ENCODE measurements at places on chromosomes 6 and 20.

- no peak for DNase-seq
Observed at GRCh38 chr20:18256440-18257090, 31.8 kb upstream of the ZNF133 start.

- DNase-seq = peak; percentile 29
Observed at GRCh38 chr6:13405961-13406477, 77.7 kb upstream of the TBC1D7 start.

- no peak for DNase-seq
Observed at GRCh38 chr6:111030008-111031007, 48.5 kb downstream of the RPF2 start.

GRCh38 chr6:3610921-3611320, 140.6 kb downstream of the PXDC1 start:
- DNase-seq = no peak

GRCh38 chr6:143123941-143124340, 63.3 kb downstream of the AIG1 start:
- DNase-seq = no peak

- no peak for DNase-seq
Observed at GRCh38 chr6:150732765-150733539, 132.6 kb upstream of the MTHFD1L start.

DNA sequence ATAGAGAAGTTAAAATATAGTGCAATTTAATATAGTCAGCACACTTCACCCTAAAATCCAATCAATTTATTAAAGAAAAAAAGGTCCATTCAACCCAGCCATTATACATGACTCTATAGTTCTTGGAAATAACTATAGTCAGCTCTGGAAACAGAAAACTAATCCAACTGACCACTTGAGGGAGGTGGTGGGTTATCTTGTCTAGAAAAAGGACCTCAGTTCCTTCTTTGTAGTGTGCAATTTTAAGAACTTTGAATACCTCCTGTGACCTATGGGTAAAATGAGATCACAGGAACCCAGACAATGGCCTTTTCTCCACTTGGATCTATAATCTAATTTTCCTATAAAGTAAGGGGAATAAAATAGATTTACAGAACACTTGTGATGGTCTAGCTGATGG, 163.6 kb upstream of the CENPW start:
- no peak for DNase-seq

GRCh38 chr6:128139519-128139918, 238.7 kb upstream of the THEMIS start:
- DNase-seq = no peak

DNA sequence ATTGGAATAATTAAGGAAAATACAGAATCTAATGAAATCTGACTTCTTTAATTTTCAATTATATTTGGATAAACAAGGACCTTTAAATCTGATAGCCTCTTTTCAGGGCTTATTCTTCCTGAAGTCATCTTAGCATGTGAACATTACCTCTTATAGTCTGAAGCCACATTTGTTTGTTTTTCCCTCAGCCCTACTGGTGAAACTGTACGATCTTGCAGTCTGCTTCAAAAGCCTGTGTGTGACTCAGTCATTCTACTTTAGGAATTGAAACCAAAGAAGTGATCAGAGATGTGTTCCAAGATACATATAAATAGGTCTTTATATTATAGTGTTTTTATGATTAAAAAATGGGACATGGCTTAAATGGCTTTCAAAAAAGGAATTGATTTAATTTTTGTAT, 67.5 kb downstream of the MACROD2 start:
- no peak for DNase-seq

GRCh38 chr6:62344850-62345249, 58.8 kb upstream of the KHDRBS2 start:
- DNase-seq = no peak

DNA sequence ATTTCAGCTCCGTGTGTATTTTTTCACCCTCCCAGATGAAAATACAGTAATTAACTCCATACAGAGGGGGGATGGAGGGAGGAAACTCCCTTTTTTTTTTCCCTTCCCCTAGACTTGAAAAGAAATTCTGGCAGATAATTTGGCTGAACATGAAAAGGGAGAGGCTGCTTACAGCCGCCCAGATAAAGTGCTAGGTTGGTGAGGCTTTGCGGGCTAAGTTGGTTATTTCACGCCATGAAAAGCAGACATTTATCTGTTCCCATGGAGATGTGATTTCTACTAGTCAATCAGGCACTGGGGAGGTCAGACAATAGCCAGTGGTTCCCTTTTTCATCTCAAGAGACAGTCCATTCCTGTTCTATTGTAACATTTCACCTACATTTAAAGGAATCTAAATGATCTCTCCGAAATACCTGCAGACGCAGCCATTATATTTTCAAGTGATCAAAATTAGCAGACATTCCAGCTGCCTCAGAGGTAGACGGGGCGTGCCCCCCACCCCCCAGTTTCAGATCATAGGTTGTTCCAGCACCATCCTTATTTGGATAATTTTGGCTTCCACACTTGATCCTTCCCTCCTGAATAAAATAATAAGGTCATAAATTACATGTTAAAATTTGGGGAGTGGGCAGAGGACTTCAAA, 143.9 kb upstream of the ZNF217 start:
- DNase-seq = no peak

DNA sequence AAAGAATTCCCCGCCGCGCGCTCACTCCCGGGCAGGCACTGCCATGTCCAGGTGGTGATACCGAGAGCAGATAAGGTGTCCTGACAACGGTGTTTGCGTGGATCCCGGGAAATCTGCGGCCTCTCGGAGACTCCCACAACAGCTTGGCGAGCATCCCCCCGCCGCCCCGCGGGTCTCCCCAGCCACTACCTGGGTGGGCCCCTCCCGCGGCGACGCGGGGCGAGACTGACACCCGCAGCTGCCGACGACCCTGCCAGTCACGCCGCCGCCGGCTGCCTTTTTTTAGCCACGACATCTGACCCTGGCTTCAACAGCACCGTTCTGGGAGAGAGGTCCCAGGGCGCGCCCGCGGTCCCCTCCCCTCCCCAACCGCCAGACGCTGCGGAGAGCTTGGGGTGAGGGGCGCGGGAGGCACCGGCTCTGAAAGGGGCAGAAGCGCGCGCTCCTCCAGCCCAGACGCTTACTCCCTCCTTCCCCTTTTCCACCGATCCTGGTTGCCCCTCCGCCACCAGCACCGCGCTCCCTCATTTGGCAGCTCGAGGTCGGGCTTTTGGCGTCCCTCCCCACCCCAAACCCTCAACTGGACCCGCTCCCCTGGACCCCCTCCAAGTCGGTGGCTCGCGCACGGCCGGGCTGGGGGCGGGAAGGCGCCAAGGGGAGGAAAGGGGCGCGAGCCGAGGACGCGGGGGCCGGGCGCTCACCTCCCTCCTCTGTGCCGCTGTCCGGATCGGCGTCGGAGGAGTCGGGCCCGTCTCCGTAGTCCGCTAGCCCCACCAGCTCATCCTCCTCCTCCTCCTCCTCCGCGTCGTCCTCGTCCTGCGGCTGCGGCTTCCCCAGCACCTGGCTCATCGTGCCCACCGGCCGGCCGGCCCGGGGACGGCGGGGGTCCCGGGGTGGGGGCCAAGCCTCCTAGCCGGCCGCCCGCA, 665 bp downstream of the RRAGD start:
- DNase-seq = no peak

DNA sequence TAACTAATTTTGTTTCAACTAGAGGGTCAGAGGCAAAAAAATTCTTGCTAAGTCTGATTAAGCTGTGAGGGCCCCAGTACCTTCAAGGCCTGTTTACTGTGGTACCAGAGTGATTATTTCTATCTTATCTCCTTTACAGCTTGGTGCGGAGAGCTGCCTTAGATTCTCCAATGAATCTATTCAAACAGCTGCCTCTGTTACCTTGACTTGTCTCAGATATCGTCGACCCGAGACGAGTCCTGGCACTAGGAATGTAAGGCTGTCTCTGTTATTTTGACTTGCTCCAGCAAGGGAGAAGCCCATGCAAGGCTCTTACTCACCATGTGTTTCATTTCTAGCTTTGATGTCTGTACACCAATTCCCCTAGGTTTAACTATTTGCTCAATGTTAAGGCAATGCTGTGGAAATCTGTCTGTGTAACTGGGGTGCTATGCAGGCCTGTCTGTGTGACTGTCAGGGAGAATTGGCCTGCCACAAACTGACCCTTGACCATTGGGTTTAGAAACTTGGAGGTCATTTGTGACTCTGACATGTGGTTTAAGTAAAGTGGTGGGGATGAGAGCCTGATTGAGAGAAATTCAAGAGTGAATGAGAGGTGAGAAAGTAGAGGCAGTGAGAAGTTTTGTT, 10.4 kb upstream of the FKBPL start:
- no peak for DNase-seq

DNA sequence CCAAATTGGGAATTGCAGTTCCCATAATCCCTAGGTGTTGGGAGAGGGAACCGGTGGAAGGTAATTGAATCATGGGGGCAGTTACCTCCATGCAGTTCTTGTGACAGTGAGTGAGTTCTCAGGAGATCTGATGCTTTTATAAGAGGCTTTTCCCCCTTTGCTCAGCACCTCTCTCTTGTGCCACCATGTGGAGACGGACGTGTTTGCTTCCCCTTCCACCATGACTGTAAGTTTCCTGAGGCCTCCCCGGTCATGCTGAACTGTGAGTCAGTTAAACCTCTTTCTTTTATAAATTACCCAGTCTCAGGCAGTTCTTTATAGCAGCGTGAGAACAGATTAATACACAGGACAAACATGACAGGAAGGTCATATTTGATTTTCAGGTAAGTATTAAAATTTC, 25.3 kb upstream of the HECA start:
- no peak for DNase-seq

GRCh38 chr6:133957780-133958242, 4.8 kb downstream of the TBPL1 start:
- no peak for DNase-seq

DNA sequence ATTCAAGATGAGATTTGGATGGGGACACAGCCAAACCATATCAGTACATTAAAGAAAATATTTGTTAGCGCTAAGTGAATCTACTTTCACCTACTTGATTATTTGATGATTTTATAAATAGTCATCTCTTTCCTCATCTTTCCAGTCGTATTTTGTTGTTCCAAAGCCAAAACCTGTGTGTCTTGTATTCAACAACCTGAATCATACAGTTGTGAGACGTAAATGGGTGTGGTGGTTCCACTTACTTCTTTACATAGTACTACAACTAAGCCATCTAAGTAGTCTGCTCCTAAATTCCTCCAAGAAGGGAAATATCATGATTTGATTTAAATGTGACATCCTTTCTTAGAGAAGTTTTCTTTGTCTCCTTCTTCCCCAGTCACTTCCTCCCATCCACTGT, 132.8 kb downstream of the ESR1 start:
- no peak for DNase-seq

DNA sequence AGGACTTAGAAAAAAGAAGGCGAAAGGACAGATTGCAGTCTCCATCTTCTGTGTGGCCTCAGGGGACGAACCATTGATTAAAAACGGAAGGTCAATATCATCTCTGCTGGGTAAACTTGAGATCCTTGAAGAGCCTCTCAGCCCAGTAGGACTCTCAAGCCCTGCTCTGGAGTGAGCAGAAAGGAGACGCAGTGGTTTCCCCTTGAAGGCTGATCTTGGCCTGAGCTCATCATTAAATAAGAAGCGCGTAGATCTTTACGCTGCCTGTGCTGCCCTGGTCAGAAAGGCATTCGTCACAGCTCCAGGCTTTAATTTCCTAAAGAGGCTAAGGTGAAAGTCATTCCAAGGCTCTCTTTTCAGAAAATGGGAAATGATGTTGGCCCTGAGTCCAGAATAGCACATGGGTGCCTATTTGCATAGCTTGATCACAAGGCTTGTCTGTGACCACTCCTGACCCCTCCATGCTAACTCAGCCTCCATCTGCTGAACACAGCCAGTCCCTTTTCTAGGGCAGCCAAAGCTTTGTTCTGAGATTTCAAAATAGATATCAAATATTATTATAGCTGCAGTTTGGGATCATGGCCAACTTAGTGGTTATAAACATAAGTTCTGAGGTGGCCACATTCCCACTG, 29.3 kb upstream of the XRN2 start:
- DNase-seq = no peak

GRCh38 chr20:56433221-56433879, 21.3 kb downstream of the CASS4 start:
- no peak for DNase-seq

DNA sequence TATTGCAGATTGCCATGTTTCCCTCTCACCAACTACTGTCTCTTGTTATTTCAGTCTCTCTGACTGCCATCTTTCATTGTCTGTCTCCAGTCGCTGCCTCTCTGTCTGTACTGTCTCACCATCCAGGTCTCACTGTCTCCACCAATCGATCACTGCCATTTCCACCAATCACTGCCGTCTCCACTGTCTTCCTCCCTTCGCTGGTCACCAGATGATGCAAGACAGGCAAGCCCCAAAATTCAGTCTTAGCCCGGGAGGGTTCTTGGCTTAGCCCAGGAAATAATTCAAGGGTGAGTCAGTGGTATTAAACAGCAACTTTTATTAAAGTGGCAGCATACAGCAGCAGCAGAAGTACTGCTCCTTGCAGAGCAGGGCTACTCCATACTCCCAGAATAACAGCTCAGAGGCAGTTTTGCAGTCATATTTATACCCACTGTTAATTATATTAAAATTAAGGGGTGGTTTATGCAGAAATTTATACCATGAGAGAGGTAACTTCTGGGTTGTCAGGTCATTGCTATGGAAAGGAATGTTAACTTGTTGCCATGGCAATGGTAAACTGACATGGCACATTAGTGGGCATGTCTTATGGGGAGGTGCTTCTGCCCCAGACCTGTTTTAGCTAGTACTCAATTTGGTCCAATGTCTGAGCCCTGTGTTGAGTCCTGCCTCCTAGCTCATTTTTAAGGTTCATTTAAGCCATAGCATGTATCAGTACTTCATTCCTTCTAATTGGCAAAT, 23.0 kb upstream of the ECHDC1 start:
- no peak for DNase-seq

GRCh38 chr6:52286798-52287432, 2.4 kb upstream of the MCM3 start:
- DNase-seq = peak; percentile 82

DNA sequence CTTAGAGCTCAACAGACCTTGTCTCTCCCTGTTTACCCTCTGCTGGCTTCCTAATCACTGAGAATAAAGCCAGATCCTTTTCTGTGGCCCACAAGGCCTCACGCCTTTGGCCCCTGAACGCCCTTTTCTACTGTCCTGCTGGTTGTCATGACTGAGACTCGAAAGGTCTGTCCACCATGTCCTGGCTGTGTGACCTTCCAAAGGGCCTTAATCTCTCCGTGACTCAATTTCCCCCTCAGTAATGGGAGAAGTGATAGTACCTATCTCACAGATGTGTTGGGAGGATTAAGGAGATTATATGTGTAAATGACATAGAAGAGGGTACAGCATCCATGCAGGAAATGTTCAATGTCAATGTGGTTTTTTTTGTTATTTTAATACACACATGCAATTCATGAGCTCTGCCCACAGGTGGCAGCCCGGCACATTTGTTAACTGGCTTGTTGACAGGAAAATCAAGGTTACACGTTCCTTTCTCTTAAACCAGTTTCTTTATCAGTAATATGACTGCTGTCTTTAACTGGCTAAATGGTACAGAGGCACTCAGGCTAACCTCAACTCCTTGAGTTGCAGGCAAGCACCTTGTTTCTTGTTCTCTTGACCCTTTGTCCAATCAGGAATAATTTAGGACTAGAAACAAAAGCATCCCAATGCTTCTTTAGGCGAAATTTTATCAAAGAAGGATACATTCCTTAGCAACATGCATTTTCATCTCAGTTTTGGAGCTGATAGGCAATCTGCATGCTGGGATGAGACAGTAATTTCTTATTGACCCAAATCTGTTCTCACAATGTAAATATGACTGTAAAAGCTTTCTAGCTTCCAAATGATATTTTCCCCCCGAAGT, 16.6 kb downstream of the SLC22A1 start:
- DNase-seq = peak; percentile 33
